Spleen (tissue), 13 donors: ENCODE measurements at places on chromosomes 3 and 15. TPM values are rescaled to one million over a fixed set of nuclear protein-coding genes. Genes with fewer than 3 reads are reported as not detected.

DNA sequence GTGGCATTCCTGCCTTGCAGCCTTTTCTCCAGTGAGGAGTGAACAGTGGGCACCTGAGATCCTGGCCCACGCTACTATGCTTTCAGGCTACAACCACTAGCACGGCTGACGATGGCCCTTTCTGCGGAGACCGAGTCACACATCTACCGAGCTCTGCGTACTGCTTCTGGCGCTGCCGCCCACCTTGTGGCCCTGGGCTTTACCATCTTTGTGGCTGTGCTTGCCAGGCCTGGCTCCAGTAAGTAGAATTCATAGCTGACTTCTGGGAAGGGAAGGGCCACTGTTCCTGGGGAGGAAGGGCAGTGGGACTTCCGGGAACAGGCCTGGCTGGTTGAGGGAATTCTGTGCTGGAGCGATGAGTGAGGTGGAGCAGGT is 648 bp downstream of the CYB561D2 start:
- DNase-seq: no peak

DNA sequence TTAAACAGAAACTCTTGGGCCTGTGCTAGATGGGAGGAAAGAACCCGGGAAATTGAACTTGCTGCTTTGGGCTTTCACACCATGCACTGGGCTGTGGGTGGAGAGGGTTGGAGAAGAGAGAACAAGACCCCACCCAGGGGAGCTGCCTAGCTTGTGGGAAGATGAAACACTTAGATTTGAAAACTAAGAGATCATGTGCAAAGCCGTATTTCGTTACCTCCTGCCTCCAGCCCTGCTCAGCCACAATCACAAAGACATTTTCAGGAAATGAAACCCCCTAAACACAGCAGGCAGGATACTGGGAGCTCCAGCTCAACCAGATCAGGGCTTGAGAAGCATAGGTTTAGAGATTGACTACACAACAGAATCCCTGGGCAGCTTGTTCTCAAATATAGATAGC is 183.0 kb upstream of the C2CD4B start:
- DNase-seq: no peak

DNA sequence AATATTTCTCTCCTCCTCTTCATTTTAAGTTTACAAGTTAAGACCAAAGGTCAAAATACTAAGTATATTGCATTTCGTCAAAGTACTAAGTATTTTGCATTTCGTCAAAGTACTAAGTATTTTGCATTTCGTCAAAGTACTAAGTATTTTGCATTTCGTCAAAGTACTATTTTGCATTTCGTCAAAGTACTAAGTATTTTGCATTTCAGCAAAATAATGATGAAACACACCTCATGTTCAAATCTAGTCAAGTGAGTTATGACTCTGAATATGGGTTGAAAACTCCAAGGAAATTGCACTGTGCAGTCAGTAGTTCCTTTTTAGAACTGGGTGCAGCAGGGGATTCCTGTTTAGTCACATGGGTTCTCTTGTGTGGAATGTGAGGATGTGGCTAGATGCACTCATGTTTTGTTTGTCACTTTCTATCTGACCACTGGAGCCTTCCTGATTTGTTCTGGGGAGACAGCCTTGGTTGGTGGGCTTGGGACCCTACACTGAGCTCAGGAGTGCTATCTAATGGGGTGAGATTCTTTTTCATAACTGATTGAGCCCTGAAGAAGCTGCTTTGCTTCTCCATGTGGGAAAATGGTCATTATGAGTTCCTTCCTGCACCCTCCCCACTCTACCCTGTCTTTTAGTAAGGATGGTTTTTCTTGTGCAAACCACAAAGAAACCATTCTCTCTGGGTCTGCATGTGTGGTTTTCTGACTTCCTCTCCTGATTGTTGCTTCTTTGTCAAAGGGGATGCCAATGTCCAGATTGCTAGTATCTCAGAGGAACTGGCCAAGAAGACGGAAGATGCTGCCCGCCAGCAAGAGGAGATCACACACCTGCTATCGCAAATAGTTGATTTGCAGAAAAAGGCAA is 73.4 kb downstream of the CCK start:
- no peak for DNase-seq

GOLGA8J gene
- not detected for total RNA-seq

FAM43A gene
- total RNA-seq: 67.4 TPM
